ENCODE measurements at places on chromosomes 11 and 22.

- peak; percentile 85 for DNase-seq
Measured at GRCh38 chr11:12888525-12889158, 120.5 kb upstream of the RASSF10 start.

DNA sequence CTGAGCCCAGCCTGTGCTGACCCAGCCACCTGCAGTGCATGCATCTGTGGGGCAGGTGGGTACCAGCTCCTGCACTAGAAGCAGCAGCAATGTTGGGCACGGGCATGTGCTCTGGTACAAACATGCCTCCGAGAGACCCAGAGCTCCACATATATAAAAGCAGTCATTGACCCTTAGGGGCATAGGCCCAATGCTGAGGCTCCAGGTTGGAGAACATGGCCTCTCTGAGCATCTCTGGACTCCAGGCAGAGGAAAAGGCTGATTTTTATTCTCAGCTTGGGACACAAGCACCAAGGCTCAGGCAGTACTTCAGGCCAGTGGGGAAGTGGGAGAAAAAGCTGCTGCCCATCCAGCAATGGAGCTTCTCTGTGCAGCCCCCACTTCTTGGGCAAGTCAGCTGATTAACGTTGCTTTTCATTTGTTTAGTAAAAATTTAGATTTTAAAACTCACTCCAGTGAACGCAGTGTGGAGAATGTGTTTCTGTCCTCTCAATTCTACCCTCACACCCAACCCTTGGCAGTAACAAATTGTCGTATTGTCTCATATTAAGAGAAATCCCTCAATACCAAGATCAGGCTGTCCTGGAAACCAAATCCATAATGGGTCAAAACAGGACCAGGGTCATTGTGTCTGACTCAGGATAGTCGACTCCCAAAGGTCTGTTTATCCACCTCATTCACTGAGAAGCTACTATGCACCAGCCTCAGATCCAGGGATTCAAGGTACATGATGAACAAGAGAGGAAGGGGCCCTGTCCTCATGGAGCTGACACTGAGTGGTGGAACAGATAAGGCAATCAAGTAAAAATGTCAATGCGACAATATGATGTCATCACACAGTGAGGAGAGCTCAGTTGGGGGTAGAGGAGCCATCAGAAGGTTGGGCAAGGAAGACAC is 50.6 kb upstream of the TOP3B start:
- no peak for DNase-seq

DNA sequence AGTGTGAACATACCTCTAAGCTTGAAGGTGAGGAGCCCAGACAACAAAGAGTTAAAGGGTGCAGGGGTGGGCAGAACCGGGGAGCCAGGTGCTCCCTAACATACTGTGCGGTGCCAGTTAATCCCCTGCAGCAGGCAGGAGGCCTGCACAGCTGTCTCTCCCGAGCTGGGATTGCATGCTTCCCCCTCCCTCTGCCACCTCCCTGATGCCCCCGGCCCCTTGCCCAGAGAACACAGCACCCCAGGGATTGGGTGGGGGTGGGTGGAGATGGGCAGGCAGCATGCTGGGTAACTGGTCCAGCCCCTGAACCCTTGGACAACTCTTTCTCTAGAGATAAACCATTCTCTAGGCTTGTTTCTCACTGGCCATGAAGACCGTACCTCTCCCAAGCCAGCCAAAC is 67.7 kb upstream of the MYOD1 start:
- no peak for DNase-seq

- DNase-seq = no peak
Measured at GRCh38 chr22:36301851-36302250, 48.9 kb downstream of the APOL1 start.

- no peak for DNase-seq
Measured at GRCh38 chr22:28143241-28143865, 224.3 kb upstream of the PITPNB start.

DNA sequence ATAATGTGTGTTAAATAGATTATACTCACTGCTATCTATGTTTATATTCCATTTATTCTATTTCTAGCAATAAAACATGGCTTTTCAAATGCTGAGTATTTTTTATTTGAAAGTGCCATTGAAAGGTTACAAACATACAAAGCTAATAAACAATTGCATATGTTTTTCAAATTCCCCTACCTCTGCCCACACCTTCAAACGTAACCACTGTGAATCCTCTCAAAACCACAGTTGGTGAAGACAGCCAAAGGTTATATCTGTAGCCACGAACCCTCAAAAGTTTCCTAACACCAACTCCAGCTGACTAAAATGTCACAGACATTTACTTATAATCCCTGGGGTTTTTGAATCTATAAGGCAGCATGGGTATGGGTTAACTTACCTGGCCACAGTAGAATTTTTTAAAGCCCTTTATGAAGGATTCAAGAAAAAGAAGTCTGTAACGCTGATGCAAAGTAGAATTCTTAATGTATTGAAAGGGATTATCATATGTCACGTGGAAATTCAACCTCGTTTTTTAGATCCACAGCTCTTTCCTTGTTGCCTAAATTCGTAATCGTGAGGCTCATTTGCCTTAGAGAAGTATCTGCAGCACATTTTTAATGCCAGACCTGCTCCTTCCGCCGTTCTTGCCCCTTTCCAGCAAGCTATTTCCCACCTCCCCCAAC is 122.5 kb upstream of the ZC3H12C start:
- no peak for DNase-seq

- DNase-seq = peak; percentile 83
Measured at GRCh38 chr11:62400760-62401159, 18.1 kb upstream of the SCGB1A1 start.

GRCh38 chr11:130431331-130431773 is 2.9 kb upstream of the ADAMTS8 start:
- DNase-seq = peak; percentile 71

- DNase-seq = no peak
Measured at GRCh38 chr11:112734207-112734606, 227.0 kb upstream of the NCAM1 start.

- no peak for DNase-seq
Measured at GRCh38 chr22:37848587-37849088, 581 bp upstream of the EIF3L start.

GRCh38 chr11:87236368-87236767 is 198.6 kb downstream of the TMEM135 start:
- DNase-seq = no peak

DNA sequence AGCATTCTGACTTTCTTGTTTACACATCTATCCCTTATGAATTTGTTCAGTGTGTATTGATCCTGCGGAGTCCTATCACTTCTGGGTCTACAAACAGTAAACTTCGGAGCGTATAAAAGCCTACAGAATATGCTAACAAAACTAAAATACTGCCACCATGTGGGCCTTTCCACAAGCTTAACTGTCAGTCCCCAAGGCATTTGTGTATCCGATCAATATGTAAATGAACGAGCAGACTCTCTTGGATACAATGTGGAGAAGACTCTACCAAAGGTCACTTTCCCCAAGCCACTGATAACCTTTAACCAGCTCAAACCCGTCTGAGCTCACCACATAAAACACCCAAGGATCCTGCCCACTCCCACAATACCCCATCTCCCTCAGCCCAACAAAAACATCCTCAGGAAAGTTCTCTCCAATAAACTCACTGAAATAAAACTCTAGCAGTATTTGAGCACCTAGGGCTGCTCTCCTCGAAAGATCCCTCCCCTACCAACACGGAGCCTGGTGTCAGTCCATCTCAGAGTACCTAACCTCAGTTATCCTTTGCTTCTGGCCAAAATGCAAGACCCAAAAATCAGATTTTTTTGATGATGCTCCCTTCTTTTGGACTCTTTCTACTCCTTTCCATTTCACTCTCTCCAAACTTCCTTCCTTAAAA is 17.8 kb downstream of the ADA2 start:
- DNase-seq = no peak

DNA sequence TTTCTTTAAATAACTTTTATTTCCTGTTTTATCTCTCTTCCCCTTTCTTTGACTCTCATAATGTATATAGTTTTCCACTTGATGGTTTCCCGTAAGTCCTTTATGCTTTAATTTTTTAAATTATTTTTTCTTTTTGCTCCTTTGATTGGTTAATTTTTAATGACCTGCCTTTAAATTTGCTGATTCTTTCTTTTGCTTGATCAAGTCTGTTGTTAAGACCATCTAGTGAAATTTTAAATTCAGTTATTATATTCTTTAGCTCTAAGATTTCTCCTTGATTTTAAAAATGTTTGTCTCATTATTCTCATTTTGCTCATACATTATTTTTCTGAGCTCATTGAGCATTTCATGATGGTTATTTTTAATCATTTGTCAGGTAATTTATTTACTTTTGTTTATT is 718.6 kb downstream of the METTL15 start:
- DNase-seq = no peak

GRCh38 chr11:88277349-88277915 is 60.1 kb downstream of the CTSC start:
- no peak for DNase-seq

GRCh38 chr11:110467556-110467955 is 37.8 kb downstream of the FDX1 start:
- no peak for DNase-seq

- no peak for DNase-seq
Measured at GRCh38 chr22:20853236-20853660, 5.4 kb downstream of the PI4KA start.

GRCh38 chr11:57499983-57500461 is 15.5 kb downstream of the SLC43A1 start:
- DNase-seq = no peak

DNA sequence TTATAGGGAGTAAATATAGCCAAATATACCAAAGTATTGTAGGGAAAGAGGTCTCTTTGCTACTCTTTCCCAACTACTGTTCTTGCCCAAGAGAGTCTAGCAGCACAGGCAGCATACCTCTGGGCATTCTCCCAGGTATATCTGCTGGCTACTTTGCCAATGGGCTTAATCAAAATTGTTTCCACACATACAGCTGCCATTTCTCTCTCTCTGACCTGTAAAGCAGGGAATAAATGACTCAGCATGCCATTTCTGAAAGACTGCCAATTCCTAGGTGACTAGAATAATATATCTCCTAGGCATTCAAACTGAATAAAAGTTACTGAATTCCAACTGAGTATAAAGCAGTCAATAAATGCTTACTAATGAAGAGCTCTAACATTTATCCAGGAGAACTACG is 44.6 kb downstream of the RDX start:
- DNase-seq = no peak

GRCh38 chr22:28815729-28816128 is 15.4 kb upstream of the XBP1 start:
- no peak for DNase-seq

DNA sequence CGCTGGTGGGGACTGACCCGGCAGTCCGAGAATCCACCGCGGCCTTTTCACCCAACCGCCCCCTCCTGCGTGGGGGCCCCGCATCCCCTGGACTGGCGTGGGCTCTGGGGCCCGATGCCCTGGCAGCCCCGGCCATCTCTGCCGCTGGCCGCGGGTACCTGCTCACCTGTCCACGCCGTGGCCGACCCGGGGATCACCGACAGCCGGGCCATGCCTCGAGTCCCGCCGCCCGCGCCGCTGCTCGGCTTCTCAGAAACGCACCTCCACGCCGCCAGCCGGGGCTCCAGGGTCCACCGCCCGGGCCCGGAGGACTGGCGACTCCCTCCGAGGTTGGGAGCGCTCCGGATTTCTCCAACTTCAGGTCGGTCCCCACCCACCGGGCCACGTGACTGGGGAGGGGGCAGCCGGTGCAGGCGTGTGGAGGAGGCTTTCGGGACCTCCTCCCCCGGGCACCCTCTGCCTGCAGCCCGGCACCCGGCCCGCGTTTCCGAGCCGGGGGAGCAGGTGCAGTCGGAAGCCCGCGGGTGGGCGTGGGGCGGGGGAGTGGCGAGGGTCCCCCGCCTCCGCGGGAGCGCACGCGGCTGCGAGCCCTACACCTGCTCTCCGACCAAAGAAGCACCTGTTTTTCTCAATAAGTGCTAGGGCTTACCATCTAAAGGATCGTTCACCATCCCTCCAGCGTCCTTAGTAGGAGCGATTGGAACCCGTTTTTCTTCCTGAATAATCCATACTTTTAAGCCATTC is 554 bp upstream of the NRIP3 start:
- no peak for DNase-seq

- no peak for DNase-seq
Measured at GRCh38 chr22:38491707-38492348, 14.3 kb downstream of the DDX17 start.

- no peak for DNase-seq
Measured at GRCh38 chr11:125372088-125372487, 124.0 kb downstream of the FEZ1 start.

DNA sequence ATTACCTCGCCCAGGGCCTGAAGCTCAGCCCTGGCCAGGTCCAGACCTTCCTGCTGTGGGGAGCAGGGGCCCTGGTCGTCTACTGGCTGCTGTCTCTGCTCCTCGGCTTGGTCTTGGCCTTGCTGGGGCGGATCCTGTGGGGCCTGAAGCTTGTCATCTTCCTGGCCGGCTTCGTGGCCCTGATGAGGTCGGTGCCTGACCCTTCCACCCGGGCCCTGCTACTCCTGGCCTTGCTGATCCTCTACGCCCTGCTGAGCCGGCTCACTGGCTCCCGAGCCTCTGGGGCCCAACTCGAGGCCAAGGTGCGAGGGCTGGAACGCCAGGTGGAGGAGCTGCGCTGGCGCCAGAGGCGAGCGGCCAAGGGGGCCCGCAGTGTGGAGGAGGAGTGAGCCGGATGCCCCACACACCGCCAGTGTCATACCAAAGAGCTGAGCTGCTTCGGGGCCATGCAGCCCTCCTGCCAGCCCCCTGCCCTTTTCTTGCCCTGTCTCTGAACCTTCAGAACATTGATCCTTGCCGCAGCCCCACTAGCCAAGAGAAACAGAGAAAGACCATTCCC is 2.4 kb upstream of the TMEM132A start:
- DNase-seq = no peak

- DNase-seq = no peak
Measured at GRCh38 chr22:17945888-17946648, 78.3 kb downstream of the MICAL3 start.
